ENCODE measurements at places on chromosomes 2 and 18.
A peak's percentile ranks its signal among the peaks of the same experiment; 100 is the strongest.

DNA sequence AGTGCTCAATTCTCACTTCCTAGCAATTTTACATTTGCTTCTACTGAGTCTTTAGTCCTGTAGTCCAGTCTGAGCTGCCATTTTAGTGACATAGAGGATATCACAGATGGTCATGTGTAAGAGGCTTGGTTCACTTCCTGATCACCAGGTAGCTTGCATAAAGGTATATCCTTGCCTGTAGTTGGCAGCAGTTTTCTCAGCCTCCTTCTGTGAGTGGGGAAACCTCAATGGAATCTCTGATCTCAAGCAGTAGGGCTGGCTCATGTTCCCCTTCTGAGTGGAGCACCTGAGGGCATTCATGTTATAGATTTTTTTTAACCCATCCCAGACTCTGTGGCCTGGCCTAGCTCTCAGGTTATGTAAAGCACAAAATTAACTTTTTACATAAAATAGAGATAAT, 278.4 kb downstream of the RDH14 start:
- no peak for DNase-seq

- no peak for DNase-seq
Observed at GRCh38 chr2:23526114-23526513, 141.1 kb downstream of the KLHL29 start.

- no peak for DNase-seq
Observed at GRCh38 chr2:182324665-182325064, 102.2 kb downstream of the PDE1A start.

GRCh38 chr2:56729212-56729611, 545.4 kb downstream of the CCDC85A start:
- DNase-seq = no peak

DNA sequence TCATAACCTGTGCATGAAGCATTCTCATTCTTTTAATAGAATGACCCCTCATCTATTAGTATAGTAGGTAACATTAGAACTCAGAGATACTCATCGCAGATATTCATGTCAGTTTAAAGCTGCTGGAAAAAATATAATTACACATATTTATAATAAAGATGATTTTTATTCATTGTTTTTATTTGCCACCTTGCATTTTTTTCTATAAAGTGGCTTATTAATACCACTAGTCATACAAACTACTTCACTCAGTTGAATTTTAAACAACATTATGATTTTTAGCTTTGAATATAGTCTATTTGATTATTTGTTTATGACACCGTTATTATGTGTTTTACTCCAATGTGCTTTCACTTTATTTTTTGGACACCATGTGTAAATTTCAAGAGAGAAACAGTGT, 23.9 kb upstream of the GULP1 start:
- no peak for DNase-seq

DNA sequence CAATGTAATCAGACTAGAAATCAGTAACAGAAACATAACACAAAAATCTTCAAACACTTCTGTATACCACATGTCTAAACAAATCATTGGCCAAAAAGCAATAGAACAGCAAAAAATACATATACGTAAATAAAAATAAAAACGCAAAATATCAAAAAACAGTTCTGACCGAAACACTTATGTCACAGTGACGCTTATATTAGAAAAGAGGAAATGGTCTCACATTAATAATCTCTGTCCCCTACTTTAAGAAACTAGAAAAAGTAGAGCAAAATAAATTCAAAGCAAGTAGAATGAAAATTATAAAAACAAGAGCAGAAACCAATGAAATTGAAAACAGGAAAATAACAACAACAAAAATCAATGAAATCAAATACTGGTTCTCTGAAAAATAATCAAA, 41.9 kb downstream of the TMEM131 start:
- no peak for DNase-seq

GRCh38 chr2:3449936-3450335, 69.4 kb downstream of the ADI1 start:
- no peak for DNase-seq

GRCh38 chr2:160918906-160919503, 241.2 kb upstream of the TANK start:
- no peak for DNase-seq

- DNase-seq = no peak
Observed at GRCh38 chr2:6952101-6952500, 34.9 kb downstream of the RNF144A start.

DNA sequence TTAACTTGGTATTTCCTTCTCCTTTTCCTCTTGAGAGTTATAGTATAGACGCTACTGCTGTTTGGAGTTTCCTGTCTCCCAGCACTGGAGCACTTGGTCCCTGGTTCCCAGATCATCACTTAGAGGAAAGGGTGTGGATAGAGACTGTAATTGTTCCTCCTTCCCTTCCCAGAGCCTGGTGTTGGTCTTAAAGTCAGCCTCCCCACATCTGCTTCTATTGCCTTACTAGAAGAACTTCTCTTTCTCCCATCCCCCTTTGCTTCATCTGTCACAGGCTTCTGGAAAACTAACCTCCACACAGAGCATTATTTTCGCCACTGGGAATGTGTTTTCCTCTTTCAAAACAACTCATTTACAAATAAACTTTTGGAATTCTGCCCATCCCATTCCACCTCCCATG, 131.0 kb downstream of the CCDC85A start:
- DNase-seq = no peak

- no peak for DNase-seq
Observed at GRCh38 chr2:85763831-85764230, 10.0 kb downstream of the ATOH8 start.

DNA sequence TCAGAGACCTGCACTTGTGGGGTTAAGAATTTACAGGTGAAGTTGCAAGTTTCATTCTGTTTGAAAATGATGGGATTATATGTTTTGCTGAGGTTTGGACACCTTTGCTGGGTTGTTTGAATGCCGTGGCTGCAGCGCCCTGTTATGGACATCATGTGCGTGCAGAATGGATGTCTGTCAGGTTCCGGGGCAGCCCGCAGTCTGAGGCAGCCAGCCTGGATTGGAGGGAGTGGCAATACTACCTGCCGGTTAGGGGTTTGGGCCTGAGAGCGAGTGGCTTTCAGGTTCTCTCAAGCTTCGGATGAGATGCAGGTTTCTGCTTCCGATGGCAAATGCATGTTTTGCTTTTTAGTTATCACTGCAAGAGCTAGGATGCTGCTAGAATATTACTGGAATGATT, 1.1 kb downstream of the CASP8 start:
- DNase-seq = peak; percentile 43

DNA sequence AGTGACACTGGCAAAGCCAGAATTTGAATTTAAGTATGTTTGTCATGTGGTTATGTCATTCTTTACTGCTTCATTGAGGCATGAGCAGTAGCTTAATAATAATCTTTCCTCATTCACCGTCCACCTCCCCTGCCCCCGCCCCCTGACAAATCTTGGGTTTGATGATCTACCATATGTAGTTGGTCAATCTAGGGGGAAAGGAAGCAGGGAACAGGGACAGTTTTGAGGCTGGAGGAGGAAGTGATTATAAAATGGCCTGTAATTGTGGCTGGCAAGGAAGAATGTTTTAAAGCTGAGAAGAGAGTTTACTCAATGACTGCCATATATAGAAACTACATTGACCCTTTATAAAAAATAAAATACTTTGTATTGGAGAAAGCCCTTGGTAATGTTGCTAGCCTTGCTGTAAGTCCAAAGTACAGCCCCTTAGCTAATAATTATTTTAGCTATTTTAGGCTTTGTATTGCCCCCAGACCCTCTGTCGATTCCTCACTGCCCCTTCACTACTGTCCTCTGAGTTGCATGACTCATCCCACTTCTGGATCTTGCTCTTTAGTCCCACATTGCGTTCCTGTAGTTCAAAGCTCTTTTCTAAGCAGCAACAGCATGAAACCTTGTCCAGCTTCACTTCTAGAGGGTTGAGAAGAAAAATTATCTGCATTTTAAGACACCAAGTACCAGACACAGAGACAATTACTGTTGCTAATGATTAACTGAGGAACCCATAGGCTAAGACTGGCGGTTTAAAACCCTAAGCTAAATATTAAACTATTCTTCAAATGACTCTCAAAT, 38.4 kb downstream of the PELI1 start:
- DNase-seq = no peak

DNA sequence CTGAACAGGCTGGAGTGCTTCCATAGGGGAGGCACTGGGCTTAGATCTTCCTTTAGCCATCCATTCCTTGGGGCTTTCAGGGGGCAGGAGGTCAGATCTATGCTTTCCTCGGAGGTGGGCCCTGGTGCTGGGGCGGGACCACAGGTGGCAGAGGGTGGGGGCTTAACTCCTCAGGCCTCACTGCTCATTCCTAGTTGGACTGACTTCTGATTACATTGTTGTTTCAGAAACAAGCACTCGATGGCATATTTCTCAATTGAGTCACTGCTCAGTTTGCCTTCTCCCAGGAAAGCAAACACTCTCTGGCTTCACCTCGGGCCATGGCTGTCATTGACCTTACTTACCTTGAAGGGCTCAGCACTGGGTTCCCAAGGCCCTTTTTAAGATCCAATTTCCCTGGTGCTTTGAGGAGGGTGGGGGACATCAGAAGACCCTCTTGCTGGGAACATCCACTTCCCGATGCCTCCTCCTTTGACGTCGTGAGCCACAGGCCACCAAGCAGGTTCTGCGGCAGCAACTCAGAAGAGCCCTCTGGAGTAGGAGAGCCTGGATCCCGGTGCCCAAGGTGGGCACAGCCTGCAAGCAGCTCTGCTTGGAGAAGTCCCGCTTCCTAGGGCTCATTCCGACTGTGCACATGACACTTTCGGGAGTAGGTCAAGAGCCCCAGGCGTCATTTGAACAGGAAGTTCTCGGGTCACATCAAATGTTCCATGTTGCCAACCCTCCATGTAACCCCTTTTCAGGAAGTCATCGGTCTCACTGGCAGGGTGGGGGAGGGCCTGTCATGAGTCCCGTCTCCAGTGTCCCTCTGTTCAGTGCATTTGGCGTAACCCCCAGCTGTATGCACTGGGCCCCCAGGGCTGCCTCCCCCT, 40.6 kb downstream of the SDC1 start:
- no peak for DNase-seq

GRCh38 chr2:218418717-218419458, at the start of gene VIL1:
Gene VIL1, plus strand, starts transcription at chr2:218419123. Its CDS starts 4,656 bp downstream, at chr2:218423779.
- no peak for DNase-seq

GRCh38 chr2:153291718-153292117, 186.8 kb downstream of the RPRM start:
- no peak for DNase-seq

DNA sequence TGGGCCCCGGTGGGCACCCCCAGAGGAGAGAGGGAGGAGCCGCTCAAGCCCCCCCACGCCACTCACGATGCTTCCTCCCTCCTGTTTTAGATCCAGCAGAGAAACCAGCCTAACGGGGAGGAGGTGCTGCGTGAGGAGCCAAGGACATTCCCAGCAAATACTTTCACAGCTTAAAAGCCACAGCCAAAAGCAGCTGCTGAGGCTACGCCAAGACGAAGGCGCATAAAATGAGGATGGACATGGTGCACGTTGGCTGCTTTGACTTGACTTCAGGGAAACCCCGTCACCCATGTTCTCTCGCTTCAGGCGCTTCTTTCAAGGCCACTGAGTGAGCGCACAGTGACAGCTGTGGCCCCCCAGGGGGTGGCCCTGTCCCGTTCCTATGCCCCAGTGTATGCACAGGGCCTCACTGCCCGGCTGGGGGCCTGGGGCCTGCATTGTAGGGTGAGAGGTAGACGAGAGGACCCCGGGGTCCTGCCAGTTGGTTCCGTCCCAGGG, 72.1 kb upstream of the PXDN start:
- no peak for DNase-seq

DNA sequence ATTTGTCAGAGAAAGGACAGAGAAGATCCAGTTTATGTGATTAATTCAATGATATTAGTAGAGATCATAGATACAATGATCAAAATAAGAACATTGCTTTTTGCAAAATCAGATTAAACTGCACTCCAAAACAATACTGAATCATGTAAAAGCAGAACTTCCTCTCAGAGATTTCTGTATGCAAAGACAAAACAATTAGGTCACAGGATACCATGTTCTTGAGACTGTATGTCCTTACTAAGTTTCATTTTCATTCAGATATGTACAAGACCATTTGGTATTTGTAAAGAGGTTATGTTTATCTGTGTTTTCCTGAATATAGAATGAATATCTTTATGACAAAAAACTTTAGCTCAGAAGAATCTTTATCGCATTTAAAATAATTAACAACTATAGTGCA, 161.8 kb downstream of the DLGAP1 start:
- no peak for DNase-seq

- DNase-seq = no peak
Observed at GRCh38 chr2:24238158-24238557, 63.3 kb downstream of the FAM228A start.

- no peak for DNase-seq
Observed at GRCh38 chr2:168678153-168678853, 124.1 kb upstream of the NOSTRIN start.

GRCh38 chr2:165640247-165640929, 153.7 kb downstream of the GALNT3 start:
- no peak for DNase-seq

GRCh38 chr18:35642802-35643201, 61.3 kb downstream of the GALNT1 start:
- no peak for DNase-seq

DNA sequence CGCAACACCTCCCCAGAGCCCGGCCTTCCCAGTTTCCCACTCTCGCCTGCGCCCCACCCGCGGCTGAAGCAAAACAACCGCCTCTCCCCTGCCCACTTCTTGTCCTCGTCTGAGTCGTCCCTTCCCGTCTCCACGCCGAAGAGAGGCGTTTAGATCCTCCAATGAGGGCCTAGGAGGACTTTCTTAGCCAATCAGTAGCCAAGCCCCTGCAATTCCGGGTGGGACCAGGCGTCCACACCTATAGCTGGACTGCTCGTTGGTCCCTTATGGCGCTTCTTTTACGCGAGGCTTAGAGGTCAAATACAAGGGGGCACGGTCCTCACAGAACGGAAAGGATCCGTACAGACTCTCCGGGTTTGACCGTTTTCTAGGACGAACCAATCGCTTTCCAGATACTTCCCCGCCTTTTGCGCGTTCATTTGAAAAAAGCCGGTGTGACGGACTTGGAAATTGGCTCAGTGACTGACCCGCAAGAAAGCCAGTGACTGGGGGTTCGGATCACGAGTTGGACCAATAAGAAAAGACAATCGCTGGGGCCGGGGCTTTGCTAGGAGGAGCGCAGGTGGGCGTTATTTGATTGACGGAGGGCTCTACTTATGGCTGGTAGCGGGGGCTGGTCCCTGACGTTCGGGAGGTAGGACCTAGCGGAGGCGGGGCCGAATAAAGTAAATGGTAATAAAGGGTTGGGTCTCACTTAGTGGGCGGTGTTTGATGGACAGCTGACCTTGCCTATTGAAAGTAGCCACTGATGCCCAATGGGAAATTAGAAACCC, 581 bp upstream of the PPM1B start:
- peak; percentile 100 for DNase-seq

GRCh38 chr2:120949027-120949956, 213.6 kb downstream of the GLI2 start:
- no peak for DNase-seq

- no peak for DNase-seq
Observed at GRCh38 chr18:59737776-59738300, 40.6 kb upstream of the CCBE1 start.

DNA sequence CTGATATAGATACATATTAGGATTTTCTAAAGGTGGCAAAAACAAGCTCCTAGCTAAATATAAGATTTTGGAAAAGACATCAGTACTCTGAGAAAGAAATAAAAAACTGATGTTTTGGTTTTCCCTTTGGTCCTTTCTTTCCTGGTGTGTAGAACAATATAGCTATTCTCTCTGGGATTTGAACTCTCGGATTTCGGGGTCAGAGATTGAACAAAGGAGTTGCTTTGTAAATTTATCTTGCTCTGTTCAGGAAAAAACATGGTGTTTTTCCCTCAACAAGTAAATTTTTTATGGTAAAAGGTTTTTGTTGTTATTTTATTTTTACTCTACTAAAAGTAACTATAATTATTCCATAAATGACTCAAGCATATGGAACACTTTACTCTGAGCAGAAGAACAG, 889.3 kb downstream of the ERBB4 start:
- DNase-seq = no peak

- no peak for DNase-seq
Observed at GRCh38 chr2:693606-694005, 16.4 kb upstream of the TMEM18 start.
